ENCODE measurements at places on chromosomes 5 and 9.

- no peak for DNase-seq
Observed at GRCh38 chr5:174563899-174564298, 160.5 kb upstream of the MSX2 start.

DNA sequence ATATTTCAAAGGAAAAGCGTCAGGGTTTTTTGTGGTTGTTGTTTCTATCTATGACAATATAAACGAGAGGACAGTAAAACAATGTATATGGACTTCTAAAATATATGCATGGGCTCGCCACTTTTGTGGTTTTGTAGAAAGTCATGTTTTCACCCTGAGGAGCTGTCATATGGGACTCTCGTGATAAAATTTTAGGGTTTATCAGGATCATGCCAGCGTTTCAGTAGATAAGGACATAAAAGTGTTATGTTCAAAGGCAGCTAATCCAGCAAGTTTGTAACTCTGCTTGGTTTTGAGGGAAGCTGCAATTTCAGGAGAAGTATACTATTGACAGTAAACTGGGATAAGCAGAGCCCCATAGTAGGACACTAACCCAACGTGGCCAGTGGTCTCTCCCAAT, 120.3 kb downstream of the CDC42SE2 start:
- DNase-seq: no peak

- no peak for DNase-seq
Observed at GRCh38 chr9:129850821-129851550, 15.7 kb downstream of the USP20 start.

GRCh38 chr9:71857159-71857558, 53.8 kb downstream of the ABHD17B start:
- DNase-seq: no peak

DNA sequence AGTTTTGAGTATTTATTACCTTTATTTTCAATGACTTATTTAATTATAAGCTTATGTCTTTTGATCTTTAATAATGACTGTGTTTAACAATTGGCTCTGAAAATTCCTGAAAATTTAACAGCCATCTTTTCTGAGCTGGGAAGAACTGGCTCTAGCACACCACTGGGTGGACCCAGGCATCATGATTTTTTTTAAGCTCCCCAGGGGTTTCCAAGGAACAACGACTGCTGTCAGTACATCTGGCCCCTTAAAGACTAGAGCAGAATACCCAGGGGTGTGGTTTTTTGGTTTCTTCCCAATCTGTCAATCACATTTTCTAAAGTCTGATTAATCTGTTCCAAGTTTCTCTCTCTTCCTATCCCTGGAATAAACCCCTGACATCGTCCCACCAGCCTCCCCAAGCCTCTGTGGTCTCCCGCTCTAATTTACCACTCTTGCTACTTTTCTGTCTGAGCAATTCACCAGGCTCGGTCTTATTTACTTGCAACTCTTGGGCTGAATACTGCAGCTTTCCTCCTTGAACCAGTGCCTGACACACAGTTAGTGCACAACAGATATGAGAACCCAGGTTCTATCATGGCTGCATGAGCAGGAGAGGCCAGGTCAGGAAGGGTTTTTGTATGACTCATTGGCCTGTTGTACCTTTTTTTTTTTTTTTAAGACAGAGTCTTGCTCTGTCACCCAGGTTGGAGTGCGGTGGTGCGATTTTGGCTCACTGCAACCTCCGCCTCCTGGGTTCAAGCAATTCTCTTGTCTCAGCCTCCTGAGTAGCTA, 321.9 kb downstream of the ZSWIM6 start:
- no peak for DNase-seq

GRCh38 chr9:35555881-35556280, 49.2 kb upstream of the TESK1 start:
- no peak for DNase-seq

DNA sequence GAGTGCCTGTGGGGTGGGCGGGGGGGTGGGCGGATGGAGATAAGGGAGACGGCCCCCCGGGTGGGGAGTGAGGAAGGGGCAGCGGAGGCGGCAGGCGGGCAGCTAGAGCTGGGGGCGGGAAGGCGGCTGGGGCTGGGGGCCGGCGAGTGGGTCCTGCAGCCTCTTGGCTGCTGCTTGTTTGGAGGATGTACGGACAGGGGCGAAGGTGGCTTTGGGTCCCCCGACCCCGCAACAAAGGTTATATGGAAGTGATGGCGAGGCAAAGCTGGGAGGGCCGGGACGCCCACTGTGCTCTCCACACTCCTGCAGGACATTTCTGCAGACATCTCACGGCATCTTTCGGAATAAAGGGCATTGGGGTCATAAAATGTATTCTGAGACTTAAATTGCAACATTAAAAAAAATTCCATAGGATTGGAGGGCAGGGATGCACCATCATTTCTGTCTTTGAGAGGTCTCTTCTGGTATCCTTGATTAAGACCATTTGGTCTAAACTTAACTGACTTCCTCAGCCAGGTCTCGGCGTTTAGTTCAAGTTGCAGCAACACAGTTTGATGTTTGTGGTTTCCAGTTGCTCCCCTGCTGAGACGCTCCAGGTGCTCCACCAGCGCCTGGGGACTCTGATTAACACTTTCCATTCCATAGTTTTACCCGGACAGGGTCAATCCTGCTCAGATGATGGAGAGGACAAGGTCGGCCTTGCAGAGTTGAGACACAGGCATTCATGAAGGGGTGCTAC, 101.6 kb upstream of the SSBP2 start:
- no peak for DNase-seq

GRCh38 chr9:130421802-130422276, 22.9 kb upstream of the ASS1 start:
- no peak for DNase-seq

DNA sequence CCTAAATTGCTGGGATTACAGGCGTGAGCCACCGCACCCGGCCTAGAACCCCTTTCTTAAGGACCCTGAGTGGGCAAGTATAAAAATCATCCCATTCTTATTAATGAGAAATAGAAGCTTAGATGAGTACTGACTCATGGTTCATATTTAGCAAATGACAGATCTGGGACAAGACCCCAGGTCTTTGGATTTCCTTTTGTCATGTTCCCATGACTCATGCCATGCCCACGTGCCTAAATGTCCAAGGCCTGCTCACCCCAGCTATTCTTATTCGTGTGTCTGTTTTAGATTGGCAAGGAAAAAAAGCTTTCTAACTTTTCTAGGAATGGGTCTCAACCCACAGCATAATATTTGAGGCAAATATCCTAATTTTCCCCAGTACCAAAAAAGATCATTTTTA, 57.7 kb upstream of the RPS23 start:
- DNase-seq: no peak

DNA sequence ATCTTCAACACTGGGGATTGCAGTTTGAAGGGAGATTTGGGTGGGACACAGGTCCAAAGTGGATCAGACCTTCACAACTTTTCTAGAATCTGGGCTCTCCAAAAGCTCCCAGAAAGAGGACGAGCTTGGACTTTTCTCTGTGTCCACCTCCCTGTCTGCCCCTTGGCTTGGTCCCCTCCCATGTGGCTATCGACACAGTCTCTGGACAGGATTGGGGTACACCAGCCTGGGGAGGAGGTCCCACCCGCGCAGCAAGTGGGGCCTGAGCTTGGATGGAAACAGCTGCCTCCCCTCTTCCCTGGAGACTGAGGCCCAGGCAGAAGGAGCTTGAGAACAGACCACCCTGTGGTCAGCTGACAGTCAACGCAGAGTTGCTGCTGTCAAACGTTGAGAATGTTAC, 84.6 kb upstream of the FCN1 start:
- DNase-seq: no peak

- DNase-seq: no peak
Observed at GRCh38 chr5:178387856-178388190, 155.2 kb upstream of the PHYKPL start.

DNA sequence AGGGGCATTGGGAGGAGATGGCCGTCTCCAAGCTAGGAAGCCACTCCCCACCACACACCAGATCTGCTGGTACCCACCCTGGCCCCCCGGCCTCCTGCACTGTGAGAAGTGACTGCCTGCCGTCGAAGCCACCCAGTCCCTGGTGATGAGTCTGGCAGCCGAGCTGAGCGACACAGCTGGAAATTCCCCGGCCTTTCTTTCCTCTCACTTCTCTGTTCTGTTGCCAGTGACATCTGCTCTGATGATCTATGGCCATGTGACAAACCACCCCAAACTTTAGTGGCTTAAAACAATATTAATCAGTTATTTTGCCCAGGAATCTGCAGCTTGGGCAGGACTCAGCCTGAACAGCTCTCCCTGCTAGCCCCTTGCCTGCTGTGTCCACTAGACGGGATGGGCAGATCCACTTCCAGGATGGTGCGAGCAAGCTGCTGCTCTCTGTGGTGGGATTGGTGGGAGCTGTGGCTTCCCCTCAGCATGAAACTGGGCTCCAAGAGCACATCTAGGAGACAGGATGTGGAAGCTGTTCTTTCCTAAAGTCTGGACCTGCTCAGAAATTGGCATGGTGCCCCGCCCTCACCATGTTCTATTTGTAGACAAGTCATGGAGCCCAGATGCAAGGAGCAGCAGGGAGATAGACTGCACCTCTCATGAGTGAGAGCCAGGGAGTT, 211.2 kb downstream of the GADD45G start:
- no peak for DNase-seq

DNA sequence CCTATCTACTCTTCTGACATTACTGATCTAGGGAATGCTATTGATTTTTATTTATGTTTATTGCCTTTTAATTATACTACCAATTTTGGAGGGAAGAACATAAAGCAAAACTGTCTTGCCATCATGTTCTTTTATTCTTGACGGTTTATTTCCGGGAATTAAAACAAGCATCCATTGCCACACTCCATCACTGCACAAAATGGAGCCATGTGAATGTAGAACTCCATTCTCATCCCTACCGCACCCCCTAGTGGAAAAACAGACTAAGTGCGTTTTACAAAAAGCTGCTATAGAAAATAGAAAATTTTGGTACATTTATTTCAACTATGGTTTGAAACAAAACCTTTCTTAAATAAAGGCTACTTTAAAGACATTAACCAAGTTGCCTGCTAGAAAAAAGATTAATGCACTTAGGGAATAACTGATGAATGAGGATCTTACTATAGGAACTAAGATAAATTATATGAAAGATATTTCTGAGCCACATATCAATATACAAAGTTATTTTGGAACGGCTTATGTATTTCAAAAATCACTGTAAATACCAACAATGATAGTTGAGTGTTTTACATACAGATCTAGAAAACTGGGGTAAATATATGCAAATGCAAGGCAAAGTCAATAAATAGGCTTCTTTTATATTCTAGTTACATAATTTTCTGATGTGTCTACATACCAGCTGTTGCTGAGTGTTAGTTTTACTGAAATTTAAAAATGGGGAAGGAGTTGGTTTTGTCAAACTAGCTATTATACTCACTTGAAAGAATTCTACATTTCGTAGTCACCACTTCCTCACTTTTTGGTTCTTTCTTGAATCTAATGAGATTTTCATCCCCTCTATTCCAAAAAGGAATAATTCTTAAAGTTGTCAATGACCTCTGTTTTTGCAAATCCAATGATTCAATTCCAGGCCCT, 26.5 kb downstream of the OXCT1 start:
- DNase-seq: no peak

- DNase-seq: no peak
Observed at GRCh38 chr5:65803699-65804391, 81.8 kb downstream of the NLN start.

DNA sequence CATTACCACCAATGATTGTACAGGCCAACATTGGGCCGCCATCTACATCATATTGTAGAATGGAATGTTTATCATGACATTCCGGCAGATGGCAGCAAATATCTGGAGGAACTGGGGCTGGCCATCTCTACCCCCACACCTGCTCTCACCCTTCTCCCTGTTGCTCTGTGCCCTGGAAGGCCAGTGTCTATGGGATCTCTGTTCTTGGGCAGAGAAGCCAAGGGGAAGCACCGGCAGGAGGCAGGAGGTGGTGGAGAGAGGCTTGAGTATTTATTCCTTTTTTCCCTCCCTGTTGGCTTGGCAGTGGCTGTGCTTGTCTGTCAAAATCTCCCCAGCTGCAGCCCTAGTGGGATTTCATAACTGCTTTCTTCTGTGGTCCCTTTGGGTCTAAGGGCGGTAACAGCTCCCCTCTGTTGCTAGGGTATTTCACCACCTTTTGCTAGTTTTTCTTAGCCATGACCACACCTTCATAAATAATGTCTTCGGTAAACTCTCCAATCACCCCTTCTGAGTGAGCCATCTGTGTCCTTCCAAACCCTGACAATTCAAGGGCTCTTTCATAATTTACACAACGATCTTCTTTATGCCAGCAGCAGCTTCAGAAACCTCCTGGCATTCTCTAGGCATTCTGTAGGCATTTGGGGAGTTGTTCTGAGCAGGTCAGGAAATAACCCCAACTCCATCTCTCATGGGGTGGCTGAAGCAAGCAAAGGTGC, 225.8 kb downstream of the MELK start:
- DNase-seq: no peak

DNA sequence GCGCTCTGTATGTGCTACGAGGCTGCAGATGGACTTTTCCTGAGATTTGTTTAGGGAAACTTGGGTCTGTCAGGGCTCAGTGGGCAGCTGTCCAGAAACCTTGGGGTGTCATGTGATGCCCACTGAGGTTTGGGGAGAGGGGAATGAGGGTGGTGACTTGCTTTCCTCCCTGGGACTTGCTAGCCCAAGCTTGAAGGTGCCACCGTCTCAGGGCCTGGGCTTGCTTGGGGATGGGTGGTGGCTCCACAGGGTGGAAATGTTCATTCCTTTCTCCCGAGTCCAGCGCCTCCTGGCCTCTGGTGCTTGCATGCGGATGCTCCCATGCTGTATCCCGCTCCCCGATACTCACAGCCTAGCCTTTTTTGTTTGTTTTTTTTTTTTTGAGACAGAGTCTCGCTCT, 33.3 kb downstream of the ZNF618 start:
- DNase-seq: no peak

DNA sequence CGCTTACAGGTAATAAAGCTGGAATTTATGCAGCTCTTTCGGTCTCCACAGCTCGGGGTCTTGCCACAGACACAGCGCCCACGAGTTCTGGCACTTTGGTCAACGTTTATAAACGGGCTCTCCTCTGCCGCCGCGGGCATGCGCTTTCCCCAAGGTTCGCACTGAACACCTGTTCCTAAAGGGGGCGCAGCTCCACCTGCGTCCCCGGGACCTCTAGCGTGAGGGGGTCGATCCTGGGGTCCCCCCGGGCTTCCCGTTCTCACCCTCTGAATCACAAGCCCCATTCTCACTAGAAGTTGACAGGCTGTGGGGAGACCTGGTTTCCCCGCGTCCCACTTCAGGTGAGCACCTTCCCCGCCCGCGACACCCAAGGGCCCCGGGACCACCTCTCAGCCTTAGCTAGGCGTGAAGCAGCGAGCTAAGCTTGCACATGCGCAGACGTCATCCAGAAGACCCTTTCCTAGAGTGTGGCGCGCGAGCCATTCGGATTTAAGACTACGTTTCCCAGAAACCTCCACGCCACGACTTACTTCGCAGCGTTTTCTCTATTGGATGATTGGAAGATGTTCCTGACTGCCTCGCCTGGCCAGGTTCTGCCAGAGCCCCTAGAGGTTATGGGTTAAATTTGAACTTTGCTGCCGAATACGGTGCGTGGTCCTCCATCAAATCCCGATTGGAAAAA, 21.3 kb upstream of the ZNF782 start:
- no peak for DNase-seq

GRCh38 chr9:137809040-137809576, 68.5 kb upstream of the CACNA1B start:
- no peak for DNase-seq

GRCh38 chr5:40559306-40559705, 120.4 kb upstream of the PTGER4 start:
- no peak for DNase-seq

- no peak for DNase-seq
Observed at GRCh38 chr9:20048985-20049384, 260.1 kb upstream of the SLC24A2 start.
